ENCODE measurements at places on chromosomes 1 and 21.

- no peak for DNase-seq
Measured at GRCh38 chr1:201970334-201971159, 11.9 kb upstream of the RNPEP start.

DNA sequence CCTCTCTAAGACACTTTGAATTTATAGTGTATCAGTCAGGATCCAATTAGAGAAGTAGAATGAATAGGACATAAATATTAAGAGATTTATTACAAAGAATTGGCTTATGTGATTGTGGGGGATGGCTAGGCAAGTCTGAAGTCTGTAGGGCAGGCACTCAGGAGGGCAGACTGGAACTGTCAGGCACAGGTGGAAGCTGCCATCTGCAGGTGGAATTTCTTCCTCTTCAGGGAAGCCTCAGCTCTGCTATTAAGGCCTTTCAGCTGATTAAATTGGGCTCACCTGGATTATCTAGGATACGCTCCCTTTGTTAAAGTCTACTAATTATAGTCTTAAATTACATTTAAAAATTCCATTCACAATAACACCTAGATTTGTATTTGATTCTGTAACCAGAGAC is 92.0 kb upstream of the HAO2 start:
- DNase-seq = no peak

DNA sequence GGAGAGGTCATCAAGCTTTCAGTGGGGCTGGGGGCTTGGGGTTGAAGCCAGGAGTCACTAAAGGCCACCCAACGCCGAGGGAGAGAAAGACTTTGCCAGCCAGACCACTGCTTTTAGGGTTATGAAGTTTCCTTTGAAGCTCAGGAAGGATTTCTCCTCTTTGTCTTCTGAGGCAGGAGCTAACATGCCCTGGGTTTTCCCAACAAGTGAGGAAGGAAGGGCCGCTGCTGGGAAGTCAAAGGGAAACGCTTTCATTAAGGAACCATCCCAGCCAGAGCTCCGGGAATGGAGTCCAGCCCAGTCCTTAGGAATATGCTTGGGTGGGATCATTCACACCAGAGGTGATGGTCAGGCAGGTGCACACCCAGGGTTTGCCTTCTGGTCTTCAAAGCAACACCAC is 436.9 kb downstream of the PRDM2 start:
- DNase-seq = no peak

GRCh38 chr1:3164671-3165070 is 95.7 kb downstream of the PRDM16 start:
- no peak for DNase-seq

GRCh38 chr1:183989078-183989577 is 48.4 kb downstream of the COLGALT2 start:
- DNase-seq = peak; percentile 33

- DNase-seq = no peak
Measured at GRCh38 chr1:109931189-109931731, 20.6 kb downstream of the CSF1 start.

- DNase-seq = no peak
Measured at GRCh38 chr1:30029677-30030076, 693.7 kb downstream of the MATN1 start.

- DNase-seq = no peak
Measured at GRCh38 chr1:212928323-212929291, 21.7 kb upstream of the VASH2 start.

- DNase-seq = no peak
Measured at GRCh38 chr1:244782056-244782455, 53.4 kb upstream of the COX20 start.

DNA sequence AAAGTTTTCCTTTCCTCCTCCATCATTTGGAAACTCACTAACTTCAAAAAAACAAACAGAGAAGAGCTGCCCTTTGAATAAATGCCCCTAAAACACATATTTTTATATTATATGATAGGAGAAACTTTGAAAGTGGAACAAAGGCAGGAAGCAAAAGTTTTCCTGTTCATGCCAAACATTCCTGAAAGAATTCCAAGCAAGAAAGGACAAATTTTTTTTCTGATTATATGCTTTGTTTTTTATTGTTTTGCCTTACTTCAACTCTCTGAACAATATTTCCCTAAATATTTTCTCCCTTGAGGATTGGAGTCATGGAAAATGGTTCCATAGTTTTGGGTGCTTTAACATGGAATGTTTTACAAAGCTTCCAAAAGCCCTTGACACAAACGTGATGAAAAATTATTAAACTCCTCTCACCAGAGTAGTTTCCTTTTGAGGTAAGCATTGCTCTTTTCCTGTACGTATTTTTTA is 638.5 kb upstream of the CAMK1G start:
- DNase-seq = no peak

- DNase-seq = no peak
Measured at GRCh38 chr1:202200112-202200548, 6.5 kb downstream of the LGR6 start.

DNA sequence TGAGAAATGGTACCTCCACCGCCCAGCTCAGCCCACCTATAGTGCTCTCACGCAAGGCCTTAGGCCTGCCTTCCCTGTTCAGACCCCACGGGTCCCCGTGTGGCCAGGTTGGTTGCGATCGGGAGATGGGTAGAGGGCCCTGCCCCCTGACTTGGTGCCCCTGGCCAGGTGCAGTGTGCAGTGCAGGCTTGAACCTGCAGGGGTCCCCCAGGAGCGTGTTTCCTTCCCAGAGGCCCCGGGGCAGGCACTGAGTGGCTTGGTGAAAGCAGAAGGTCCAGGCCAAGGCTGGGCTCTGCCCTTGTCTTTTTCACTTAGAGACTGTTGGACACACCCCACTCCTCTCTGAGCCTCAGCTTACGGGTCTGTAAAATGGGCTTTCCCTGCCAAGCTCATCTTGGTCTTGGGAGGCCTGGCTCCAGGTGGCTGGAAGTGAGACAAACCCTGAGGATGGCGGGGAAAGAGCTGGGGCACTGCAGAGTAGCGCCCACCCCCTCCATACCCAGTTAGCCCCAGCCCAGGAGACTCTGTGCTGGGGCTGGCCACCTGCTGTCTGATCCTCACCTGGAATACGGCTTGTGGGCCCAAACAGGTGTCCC is 9.3 kb upstream of the HES5 start:
- peak; percentile 59 for DNase-seq

- DNase-seq = no peak
Measured at GRCh38 chr1:156108057-156108456, 6.5 kb upstream of the LMNA start.

GRCh38 chr1:116579259-116579875 is 8.5 kb upstream of the CD58 start:
- DNase-seq = no peak

DNA sequence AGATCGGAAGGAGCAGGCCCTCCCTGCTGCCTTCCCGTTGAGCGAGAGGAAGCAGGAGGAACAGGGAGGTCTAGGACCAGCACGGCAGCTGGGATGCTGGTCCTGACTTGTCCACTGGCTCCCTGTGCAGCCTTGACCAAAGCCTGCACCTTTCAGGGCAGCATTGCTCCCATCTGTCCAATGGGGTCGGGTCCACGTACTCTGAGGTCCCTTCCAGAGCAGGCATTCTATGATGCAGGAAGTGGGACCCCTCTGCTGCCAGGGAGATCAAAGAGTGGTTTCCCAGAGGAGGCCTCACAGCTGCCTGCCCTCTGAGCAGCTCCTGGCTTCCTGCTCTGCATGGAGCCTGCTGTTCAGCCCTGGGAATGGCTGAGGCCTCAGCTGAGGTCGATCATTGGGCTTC is 21.7 kb upstream of the ZNF362 start:
- no peak for DNase-seq

DNA sequence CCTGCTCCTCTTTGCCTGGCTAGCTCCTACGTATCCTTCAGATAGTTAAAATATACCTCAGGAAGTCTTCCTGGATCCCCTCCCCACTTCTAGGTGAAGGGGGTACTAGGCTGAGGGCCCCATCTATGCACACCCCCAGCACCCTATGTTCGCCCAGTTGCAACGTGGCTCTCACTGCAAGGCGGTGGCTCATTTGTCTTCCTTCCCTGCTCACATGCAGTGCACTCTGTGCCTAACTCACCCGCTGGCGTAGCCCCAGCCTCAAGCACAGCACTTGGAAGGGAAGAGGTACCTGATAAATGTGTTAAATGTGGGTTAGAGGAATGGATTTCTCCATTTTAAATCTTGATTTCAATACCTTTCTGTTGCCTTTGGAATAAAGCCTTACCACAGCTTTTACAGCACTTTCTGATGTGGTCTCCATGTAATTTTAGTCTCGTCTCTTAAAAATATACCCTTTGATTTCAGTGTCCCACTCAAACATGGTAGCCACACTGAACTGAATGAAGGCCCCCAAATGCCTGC is 39.3 kb downstream of the L1TD1 start:
- DNase-seq = no peak

- no peak for DNase-seq
Measured at GRCh38 chr1:245963649-245964048, 543.4 kb downstream of the SMYD3 start.

DNA sequence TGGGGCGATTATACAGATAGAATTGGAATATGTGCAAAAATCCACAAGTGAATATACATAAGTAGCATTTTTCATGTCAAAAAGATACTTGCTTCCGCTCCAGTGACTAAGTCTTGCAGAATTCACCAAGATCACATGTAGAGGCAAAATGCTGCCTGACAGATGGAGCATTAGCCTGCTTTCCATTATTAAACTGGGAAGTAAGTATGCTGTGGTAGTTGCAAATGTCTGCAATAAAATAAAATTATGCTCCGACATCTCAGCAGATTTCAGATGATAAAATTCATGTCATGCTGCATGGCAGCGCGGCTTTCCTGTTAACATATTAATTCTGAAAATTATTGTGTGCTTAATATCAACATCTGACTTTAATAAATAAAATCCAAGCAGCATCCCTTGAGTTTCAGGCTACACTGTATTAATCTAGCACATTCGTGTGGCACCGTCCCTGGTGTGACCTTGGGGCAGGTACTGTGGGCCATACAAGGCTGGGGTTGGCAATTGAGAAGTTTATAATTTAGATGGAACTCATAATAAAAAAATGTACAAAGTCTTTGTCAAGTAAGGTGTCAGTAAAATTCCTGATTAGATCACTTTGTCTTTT is 366.4 kb upstream of the ZP4 start:
- no peak for DNase-seq

GRCh38 chr1:27669876-27670275 is 2.1 kb downstream of the IFI6 start:
- DNase-seq = no peak

- DNase-seq = peak; percentile 17
Measured at GRCh38 chr1:208235982-208236761, 8.0 kb downstream of the PLXNA2 start.

- no peak for DNase-seq
Measured at GRCh38 chr1:22754106-22754768, 43.6 kb downstream of the EPHB2 start.

DNA sequence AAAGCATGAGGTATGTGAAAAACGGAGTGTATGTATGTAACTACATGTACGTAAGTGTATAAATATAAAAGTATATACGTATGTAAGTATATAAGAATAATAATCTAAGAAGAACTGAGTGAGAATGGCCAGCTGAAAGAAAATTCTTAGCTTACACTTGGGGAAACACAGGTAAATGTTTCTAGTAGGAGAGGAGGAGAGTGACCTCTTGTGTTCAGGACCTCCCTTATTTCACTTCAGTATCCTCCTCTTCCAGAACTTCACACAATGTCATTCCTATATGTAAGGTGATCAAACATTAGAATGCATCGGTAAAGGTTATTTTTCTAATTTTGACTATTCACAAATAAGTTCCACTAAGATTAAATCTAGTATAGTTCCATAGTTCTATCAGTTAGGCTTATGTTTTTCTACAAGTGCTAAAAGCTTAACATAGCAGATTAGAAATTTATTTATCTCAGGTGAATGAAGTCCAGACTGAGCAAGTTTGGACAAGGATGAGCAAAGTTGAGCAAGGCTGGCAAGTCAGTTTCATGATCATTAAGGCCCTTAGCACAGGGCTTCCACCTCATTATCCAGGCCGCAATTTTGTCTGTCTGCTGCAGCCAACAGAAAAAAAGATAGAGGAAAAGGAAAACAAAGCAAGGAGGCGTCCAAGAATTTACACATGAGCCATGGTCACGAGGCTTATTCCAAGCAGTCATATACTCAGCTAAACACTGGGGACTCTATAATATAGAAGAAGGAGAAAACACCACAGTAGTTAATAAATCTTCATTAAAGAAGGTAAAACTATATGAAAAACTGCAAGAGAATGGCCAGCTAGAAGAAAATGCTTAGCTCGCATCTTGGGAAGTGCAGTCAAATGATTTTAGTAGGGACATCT is 7.1 kb upstream of the MROH9 start:
- DNase-seq = no peak

DNA sequence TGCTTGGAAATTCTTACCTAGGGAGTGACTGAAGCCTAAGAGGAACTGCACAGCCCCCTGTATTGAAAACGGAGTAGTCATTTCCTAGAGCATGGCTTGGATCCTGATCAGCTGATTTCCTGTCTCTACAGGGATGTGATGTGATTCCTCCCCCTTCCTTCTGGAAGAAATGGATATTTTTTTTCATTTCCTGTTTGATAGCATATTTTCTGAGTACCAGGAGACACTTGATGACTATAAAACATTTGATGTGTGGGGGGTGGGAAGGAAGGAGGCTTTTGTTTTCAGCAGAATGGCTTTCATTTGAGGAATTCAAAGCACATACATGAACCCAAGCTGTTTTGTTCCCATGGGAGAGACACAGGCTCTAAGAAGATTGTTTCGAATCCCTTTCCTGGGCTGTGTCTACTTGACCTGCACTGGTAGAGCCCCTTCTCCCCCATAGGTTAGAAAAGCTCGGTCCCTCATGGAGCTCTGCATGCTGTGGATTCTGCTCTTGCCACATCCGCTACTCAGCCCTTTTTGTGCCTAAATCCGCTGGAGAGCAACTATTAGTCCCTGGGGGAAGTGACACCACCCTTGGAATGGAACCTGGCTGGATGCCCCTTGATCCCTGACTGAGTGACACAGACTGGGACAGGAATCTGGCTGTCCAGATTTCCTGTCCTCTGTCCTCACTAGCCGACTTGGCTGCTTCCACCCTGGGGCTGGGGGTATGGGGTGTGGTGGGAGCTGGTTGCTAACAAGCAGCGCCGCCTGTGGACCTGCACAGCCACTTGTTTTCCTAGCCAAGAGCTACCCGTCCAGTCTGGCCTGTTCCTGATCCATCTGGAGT is 71.8 kb upstream of the MACF1 start:
- no peak for DNase-seq

DNA sequence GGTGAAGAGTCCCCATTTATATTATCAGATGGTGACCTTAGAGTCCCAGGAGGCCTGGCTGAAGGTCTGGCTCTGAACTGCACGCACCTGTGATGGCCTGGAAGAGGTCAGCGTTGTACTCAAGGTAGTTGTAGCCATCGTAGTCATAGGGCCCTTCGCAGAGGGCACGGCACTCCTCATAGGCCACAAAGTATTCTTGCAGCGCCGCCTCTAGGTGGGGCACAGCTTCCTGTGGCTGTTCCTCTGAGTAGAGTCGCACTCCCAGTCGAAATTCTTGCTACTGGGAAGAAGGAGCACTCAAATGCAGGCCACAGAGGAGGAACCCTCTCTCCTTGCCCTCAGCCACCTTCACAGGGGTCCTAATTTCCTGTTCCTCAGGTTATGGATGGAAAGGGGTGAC is 7.7 kb downstream of the P3H1 start:
- no peak for DNase-seq

DNA sequence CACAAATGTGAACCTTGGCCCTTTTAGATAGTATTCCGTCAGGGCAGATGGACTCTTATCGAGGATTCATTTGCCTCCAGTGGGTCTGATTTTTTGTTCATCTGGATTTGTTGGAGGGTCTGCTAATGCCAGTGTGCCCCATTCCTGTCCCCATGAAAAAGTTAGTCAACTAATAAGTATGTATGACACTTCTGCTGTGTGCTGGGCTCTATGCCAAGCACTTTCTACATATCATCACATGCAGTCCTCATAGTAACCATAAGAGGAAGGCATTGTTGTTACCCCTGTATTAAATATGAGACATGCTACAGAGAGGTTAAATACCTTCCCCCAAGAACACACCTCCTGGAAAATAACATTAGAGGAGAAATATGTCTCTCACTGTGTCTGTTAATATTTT is 46.6 kb upstream of the MAB21L3 start:
- DNase-seq = no peak

Measured in stimulated activated naive CD8-positive, alpha-beta T cell treated with anti-CD3 and anti-CD28 coated beads, Interleukin-15, Interleukin-2, amounts not matched to agents 100 U/mL and 50 U/mL, for 24 hours (primary cell).